ENCODE measurements at places on chromosomes 6 and 20. TPM values are rescaled to one million over a fixed set of nuclear protein-coding genes. Genes with fewer than 3 reads are reported as not detected.

The WFDC2 gene
- not detected for total RNA-seq

The CCR6 gene
- not detected for total RNA-seq

The AIF1 gene
- total RNA-seq: not detected

The GDAP1L1 gene
- not detected for total RNA-seq

The CD83 gene
- 1.6 TPM for total RNA-seq

The ZSWIM3 gene
- 5.1 TPM for total RNA-seq

The HRH3 gene
- not detected for total RNA-seq

The CRISP3 gene
- total RNA-seq: not detected

The COL10A1 gene
- 0.39 TPM for total RNA-seq

The MCCD1 gene
- total RNA-seq: not detected

The DPPA5 gene
- not detected for total RNA-seq

The IPCEF1 gene
- 0.07 TPM for total RNA-seq

The WFDC12 gene
- total RNA-seq: not detected

The CNR1 gene
- 0.07 TPM for total RNA-seq

The SOX4 gene
- total RNA-seq: 11.7 TPM

The MOXD1 gene
- total RNA-seq: 41.5 TPM
